D341Med (cell line): ENCODE measurements at places on chromosomes 11 and 22.

GRCh38 chr22:18156878-18157713, 7.1 kb downstream of the USP18 start:
- DNase-seq, result peak; percentile 81

- peak; percentile 94 for DNase-seq
These were observed 1.6 kb downstream of the FADS1 start for GRCh38 chr11:61814958-61815789.

DNA sequence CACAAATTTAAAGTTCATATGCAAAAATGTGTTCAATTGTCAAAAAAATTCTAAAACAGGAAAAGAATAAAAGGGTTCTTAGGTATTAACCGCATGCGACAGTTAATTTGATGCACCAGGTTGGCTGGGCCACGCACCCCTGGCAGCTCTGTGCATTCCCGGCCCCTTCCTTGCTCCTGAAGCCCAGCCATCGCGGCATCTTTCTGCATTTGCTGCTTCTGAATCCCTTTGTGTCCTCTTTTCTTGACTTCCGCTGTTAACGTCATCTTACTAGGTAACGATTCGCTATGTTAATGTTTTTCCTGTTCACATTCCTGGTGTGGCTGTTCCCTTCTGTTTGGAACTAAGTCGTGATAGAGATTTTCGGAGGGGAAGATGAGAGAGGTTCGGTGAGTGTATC, 7.9 kb upstream of the KLHDC7B start:
- peak; percentile 18 for DNase-seq

GRCh38 chr11:119720311-119720913, 8.6 kb downstream of the NECTIN1 start:
- DNase-seq, result no peak

DNA sequence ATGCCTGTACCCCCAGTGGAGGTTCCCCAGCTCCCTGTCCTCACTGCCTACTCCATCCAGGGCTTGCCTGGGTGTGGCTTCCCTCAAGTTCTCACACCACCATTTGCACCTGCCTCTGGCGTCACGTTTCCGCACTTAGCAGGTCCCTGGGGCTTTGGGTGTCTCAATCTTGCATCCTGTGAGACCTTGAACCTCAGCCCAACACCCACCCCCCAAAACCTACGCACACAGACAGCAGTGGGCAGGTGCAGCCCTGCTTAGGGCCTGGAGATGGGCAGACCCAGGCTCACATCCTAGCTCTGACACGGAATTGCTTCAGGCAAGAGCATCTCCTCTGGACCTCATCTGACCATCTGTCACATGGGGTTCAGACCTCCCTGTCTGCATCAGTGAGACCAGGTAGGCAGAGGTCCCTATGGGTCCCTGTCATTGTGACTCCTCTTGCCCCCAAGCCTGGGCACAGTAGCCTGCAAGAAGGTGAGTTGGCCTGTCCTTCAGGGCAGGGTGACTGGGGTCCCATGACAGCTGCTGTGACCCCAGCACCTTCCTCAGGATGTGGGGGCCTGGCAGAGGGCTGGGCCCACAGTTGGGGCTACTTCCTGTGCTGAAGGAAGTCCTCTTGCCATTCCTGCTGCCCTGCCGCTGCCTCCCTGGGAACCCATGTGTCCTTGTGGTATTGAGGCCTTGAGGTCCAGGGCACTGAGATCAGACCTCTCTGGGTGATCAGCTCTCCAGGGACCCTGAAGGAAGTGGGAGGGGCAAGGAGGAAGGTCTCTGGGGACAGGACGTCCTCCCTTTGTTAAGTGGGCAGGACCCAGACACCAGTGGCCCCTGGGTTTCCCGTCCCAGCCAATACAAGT, 2.0 kb downstream of the SIPA1 start:
- DNase-seq, result no peak

GRCh38 chr11:3641701-3642070, at the start of gene ART5:
Gene ART5, minus strand, starts transcription at chr11:3641992. Its CDS starts 130 bp downstream, at chr11:3641862.
- no peak for DNase-seq

- no peak for DNase-seq
These were observed 89.1 kb upstream of the RTL6 start for GRCh38 chr22:44586999-44587736.

DNA sequence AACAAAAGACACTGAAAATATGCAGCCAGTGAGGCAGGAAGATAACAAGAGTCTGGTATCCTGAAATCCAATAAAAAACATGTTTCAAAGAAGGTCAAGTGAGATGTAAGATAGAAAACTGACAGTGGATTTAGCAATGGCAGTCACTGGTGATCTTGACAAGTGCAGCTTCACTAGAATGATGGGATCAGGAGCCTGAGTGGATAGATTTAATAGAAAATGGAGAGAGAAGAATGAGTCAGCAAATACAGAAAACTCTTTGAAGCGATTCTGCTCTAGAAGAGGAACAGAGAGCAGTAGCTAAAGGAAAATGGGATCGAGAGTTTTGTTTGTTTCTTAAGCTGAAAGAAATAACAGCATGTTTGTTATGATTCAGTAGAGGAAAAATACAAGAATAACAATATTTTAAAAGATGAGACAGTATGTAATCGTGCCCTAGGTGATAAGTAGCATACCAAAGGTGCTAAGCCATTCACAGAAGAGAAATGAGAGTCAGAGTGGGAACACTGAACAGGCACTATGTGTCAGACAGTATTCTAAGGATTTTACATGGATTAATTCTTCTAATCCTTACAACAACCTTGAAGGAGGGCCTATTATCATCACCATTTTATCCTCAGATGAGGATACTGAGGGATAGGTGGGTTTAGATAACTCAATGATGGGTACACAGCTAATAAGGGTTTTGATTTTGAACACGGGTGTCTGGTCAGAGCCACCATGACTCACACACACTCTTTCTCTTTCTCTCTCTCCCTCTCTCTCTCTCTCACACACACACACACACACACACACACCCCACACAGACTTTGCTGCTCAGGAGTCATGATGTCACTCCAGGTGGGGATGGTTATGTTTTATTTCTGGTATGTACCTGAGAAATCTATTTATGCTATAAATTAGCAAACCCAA, 36.3 kb downstream of the MRE11 start:
- DNase-seq, result peak; percentile 31

DNA sequence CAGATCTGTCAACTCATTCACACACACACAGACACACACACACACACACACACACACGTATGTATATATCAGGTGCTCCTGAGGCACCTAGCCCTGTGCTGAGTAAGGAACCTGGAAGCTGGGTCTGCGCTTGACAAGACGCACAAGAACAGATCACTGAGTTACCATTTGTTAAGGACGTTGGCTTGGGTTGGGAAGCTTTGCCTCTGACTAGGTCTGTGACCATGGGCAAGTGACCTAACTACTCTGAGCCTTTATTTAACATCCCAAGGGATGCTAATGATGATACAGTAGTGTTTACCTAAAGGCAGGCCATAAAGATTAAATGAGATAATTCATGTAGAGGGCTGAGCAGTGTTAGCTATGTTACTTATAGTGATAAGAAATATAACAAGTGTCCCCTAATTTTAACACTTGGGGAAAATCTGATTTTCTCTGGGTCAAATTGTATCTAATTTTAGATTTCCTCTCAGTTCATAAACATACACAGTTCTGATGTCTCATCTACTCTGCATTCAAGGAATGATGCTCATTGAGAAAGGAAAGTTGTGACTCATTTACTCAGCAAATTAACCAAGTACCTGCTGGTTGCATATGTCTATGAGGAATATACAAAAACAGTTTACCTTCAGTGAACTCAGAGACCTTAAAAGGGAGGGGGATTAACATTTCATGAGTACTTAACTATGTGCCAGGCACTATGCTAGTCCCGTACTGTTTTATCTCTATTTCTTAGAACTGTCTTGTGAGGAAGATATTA, 13.6 kb downstream of the RNF185 start:
- no peak for DNase-seq
